ENCODE measurements at places on chromosomes 11 and 22.

DNA sequence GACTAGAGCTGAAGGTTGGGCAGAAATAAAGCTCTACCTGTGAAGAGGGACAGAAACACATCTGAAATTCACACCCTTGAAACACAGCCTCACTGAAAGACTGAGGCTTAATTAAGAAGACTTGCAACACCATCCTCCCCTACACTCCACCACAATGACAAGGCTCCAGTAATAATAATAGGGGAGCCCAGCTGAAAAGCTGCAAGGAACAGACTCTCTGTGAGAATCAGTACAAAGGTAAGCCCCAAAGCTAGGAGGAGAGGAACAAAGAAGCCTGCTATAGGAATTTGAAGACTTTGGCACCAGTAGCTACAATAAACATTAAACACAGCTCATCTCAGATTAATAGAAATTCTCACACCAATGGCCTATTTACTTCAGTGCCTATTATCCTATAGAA lies 176.9 kb downstream of the FAT3 start:
- no peak for DNase-seq

GRCh38 chr11:126830216-126830806 lies 170.3 kb downstream of the KIRREL3 start:
- no peak for DNase-seq

DNA sequence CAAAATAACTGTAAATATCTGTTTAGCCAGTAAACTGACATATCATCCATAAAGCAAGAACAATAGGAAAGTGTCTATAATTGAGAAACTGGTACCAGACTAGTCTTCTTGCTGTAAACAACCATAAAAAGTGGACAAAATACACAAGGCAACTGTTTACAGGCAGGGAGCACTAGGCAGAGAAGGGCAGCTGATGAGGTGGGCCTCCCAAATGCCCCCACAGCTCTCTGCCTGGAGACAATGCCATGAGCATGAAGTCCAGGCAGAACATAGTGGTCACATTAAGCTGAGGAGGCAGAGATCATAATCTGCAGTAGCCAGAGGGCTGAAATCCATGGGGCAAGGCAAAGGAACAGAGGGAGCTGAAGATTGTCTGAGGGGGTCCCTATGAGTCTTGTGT lies 30.7 kb downstream of the TBX1 start:
- no peak for DNase-seq

DNA sequence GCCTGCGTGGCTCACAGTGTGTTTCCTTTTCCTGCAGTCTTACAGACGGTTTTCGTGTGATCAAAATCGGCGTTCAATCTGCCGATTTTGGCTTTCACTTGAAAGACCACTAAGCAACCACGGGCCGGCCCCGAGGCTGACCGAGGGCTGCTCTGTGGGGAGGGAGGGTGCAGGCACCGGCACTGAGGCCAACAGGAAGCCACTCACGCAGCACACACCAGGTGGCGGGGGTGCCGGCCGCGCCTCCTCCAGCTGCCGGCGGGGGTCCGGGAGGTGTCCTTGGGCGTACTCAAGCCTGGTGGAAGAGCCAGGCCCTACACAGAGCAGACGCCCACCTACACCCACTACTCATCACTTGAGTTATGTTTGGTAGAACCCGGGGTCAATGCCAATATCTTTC lies 14.3 kb downstream of the TOLLIP start:
- no peak for DNase-seq

DNA sequence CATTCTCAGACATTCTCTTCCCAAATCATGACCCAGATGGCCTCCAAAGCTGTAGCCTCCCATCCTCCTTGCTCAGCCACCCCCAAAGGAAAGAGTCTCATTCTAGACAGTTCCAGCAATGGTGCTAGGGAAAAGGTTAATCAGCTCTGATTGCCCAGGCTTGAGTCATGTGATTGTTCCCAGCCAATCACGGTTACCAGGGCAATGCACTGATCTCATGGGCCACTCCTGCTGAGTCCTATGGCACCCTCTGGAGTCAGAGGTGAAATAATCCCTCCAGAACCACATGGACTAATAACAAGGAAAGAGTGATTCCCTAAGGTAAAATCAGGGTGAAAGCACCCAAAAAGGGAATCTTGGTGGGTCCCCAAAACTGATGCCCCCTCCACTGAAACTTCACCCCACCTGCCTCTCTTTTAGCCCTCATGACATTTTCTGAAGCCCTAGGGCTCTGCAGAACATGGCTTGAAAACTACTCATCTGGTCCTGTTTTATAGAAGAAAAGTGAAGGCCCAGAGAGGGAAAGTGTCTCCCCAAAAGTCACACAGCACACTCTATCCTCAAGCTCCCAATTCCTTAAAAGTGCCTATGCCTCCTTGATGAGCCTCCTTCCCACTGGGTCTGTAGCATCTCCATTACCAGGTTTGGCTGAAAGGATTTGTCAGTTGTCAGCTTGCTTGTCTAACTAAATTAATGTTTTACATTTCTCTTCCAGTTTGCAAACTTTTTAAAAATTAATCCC lies 203.7 kb downstream of the MN1 start:
- DNase-seq, result no peak

- no peak for DNase-seq
Measured at GRCh38 chr11:88779577-88779976, 286.2 kb downstream of the GRM5 start.

Measured in KBM-7 (cell line).